Fibroblast of villous mesenchyme (primary cell): ENCODE measurements at places on chromosomes 4 and X. TPM values are rescaled to one million over a fixed set of nuclear protein-coding genes. Genes with fewer than 3 reads are reported as not detected.

The SYP gene
- total RNA-seq, result under 0.01 TPM in 1 of 2 replicates, not detected in the other

The LGI2 gene
- not detected in 2 replicates for total RNA-seq

The SPANXD gene
- total RNA-seq, result 0.43 TPM in 1 of 2 replicates, not detected in the other

The LONRF3 gene
- total RNA-seq, result 0.43 TPM in 1 of 2 replicates, not detected in the other

The STS gene
- 4.5 and 6.9 TPM in 2 replicates for total RNA-seq

The PRMT9 gene
- total RNA-seq, result 11.2 and 11.3 TPM in 2 replicates

The ELMOD2 gene
- 32.5 and 37.6 TPM in 2 replicates for total RNA-seq

The MAGEA2B gene
- not detected in 2 replicates for total RNA-seq

The LRP2BP gene
- 0.32 and 1.3 TPM in 2 replicates for total RNA-seq

The SPOCK3 gene
- total RNA-seq, result not detected in 2 replicates

The ABLIM2 gene
- total RNA-seq, result under 0.01 TPM in 1 of 2 replicates, not detected in the other

The TMEM35A gene
- 0.86 and 1.9 TPM in 2 replicates for total RNA-seq

The CITED1 gene
- not detected in 2 replicates for total RNA-seq

The DMD gene
- total RNA-seq, result 29.0 and 32.4 TPM in 2 replicates

The P2RY10 gene
- total RNA-seq, result not detected in 2 replicates

- DNase-seq, result no peak
These were observed 129.0 kb downstream of the BTC start for GRCh38 chr4:74665346-74665745.

DNA sequence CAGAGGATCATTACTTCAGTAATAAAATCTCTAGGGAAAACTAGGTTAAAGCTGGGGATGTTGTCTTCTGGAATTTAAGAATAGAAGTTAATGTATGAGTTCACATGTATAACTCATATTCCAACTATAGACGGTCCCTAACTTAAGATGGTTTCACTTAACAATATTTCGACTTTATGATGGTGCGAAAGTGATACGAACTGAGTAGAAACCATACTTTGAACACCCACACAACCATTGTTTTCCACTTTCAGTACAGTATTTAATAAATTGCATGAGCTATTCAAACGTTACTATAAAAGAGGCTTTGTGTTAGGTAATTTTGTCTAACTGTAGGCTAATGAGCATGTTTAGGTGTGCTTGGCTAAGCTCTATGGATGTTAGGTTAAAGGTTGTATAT, 38.7 kb downstream of the CCSER1 start:
- no peak for DNase-seq

GRCh38 chr4:110170861-110171260, 27.6 kb downstream of the ELOVL6 start:
- no peak for DNase-seq

DNA sequence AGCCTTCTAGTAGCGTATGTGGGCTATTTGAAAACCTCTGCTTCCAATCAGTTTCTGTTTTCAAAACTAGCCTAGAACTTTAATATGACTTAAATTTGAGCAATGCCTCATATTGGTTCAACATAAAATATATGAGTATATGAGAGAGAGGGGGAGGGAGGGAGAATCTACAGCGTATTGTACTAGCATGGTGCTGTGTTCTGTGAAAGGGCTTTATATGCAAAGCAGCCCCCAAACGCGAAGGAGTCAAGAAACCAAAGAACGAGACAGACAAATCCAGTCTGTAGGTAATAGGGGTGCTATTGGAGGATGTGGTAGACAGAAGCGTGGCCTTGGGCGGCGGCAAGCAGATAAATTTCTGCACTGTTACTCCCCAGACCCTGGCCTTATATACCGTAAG, 784 bp upstream of the ANXA5 start:
- DNase-seq, result no peak

GRCh38 chr4:92184566-92184965, 119.2 kb upstream of the GRID2 start:
- peak; percentile 0 for DNase-seq

- DNase-seq, result peak; percentile 20
These were observed 3.4 kb upstream of the PCDH7 start for GRCh38 chr4:30716681-30717207.

- DNase-seq, result no peak
These were observed 90.3 kb upstream of the FRG1 start for GRCh38 chr4:189850239-189850856.

- no peak for DNase-seq
These were observed 861.1 kb upstream of the IGFBP7 start for GRCh38 chr4:57971261-57971660.

DNA sequence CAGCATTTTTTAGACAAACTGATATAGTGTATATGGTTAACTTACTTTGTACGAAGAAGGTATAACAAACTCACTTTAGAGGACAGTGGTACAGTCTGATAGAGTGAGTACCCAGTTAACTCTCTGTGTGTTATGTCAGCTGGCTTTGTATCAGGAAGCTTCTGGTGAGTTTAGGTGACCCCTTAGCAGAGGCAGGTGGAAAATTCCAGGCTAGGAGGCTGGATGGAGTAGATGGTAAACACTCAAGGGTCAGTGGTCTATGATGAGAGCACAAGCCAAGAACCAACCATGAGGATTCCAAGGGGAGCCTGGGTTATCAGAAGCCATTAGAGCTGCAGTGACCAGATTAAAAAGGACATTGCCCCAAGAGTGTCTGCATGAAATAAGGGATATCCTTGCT, 227.3 kb upstream of the CENPE start:
- DNase-seq, result no peak

DNA sequence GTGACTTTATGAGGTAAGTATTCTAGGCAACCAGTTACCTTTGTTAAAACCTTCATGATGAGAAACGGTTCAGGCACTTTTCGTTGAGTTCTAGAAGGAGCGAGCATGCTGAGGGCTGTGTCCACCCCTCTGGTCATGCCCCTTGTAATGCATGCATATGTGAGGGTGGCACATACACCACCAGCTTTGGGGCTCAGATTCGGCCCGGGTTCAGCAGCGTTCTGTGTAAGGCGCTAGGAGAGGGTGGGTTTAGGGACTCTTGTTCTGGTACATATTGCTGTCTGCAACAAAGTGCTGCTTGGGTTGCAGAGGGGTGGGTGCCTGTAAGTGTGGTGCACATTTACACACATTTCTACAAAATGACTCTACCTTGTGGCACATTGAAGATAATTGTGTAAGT, 54.5 kb downstream of the NOP14 start:
- DNase-seq, result no peak

DNA sequence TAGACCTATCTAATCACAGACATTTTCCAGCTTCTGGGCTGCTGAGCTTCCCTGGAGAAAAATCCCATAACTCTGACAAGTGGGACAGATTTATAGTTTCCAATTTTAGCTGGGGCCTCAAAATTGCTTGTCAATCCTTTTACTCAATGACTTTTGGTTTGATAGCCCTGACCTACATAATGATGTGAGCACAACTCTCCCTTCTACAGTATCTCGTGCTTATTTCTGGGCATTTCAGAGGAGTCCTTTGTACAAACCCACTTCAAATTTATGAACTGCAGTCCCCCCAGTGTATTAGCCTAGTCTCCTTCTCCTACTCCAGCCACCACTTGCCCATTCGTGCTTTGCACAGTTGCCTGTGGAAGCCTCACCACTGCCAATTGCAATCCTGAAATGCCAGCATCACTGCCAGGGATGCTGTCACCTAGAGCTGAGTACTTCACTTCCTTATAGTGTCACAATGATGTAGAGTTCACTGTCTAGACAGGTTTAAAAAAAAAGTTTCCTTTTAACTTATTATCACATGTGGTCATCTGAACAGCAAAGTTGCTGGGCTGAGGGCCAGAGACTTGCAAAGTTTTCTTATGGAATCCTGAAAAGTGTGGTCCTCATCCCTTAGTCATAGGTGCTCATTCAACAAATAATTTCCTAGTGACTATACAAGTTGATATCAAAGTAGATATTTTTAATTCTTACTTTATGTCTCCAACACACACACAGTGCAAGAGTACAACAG, 21.2 kb downstream of the TRAM1L1 start:
- no peak for DNase-seq

GRCh38 chrX:133405498-133406185, 9.6 kb downstream of the GPC4 start:
- DNase-seq, result peak; percentile 2

DNA sequence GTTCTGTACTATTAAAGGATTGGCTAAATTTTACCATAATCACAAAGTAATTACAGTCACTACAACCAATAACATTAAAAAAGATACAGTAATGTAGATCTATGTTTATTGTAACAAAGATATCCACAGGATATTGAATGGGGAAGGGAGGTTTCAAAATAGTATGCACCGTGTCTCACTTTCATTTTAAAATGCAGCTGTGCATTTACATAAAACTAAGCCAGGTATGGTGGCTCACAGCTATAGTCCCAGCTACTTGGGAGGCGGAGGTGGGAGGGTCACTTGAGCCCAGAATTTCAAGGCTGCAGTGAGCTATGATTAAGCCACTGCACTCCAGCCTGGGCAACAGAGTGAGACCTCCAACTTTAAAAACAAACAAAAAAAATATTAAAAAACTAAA, 8.5 kb downstream of the SRP72 start:
- DNase-seq, result no peak

- DNase-seq, result no peak
These were observed 31.5 kb upstream of the GTPBP6 start for GRCh38 chrX:350148-350533.

DNA sequence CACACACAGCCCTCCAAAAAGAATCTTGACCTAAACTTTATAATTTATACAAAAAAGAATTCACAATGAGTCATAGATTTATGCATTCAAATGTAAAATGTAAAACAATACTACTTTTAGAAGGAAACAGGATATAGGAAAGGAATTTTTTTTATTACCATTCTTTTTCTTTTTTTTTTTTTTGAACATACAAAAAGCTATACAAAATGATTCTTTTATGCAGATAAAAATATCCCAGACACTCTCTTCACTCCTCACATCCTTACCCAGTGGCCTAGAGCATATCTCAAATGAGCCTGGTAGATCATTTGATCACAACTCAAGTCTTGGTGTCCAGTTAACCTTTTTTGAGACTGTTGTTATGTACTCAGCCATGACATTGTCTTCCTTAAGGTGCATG, 307.3 kb upstream of the KLF3 start:
- no peak for DNase-seq

- DNase-seq, result peak; percentile 1
These were observed 304.1 kb upstream of the TECRL start for GRCh38 chr4:64713256-64713840.

DNA sequence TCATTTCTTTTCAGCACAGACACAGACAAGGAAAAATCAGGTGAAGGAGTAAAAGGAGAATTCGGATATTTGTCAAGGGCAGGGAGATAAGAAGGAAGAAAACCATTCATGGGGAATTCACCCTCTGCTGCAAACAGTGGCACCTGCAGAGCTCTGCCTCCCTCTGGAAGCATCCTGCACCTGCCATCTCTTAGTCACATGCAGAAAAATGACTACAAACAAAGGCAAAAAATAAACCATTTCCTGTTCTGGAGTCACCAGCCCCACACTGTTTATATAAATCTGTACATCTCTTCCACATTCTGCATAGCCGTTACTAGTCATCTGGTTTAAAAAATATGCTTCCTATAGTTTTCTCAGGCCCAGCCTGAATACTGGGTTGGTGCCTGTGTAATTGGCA, 205.3 kb downstream of the ARAP2 start:
- no peak for DNase-seq

- DNase-seq, result no peak
These were observed 70.1 kb downstream of the UNC5C start for GRCh38 chr4:95478679-95479078.

DNA sequence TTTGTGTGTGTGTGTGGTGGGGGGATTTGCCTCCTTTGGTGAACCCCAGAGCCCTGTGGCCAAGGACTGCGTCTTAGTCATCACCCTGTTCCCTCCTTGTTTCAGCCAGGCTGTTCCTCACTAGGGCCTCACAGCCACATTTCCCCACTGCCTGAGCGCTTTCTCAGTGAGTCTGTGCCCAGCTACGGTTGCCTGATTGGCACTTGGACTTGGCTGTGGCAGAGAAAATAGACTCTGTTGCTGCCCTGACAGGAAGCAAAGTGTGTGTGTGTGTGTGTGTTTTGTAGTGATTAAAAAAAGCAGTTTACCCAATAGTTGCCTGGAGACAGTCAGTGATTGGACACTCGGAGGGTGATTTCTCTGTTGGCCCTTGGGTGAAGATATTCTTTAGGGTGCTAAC, 113.0 kb downstream of the UCHL1 start:
- DNase-seq, result no peak

GRCh38 chrX:80812176-80812575, 2.5 kb upstream of the BRWD3 start:
- peak; percentile 33 for DNase-seq

GRCh38 chrX:18426004-18426320, 554 bp downstream of the CDKL5 start:
- no peak for DNase-seq

DNA sequence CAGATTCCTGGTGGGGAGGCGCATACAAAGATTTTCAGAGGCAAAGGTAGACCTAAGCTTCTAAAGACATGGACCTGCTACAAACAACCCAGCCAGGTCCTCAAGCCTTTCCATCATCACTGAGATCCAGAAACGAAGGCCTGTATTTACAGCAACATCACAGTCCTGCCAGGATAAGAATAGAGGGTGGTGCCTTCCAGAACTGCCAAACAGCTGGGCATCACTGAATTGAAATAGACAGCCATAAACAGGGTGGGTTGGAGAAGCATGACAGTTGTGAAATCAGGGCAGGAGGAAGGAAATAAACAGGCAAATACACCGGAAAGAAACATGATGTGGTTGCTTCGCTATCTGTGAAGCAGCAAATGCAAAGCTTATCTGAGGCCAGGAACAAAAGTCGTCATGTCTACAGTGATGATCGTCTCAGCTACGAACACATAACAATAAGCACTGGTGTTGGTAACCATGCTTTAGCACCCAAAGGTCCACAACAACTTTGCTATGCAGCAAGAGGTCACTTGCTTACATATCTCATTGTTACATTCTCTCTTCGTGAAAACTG, 6.7 kb upstream of the TMEM154 start:
- no peak for DNase-seq

GRCh38 chrX:131746491-131746968, 202.7 kb downstream of the OR13H1 start:
- DNase-seq, result peak; percentile 93

DNA sequence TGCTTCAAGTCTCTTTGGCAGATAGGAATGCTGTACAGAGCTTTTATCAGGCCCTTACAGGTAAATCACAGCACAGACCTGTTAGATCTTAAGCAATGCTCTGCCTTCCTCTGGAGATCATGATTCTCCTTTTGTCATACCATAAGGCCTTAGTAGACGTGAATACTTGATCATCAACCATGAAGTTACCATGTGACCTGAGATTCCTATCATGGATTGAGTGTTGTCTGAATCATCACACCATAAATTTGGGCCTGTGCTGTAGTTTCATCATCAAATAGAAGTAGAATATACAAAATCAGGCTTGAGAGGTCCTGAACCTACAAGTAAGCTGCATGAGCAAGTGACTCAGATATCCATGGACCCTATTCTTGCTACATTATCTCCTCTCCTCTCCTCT, 466.8 kb upstream of the INTU start:
- peak; percentile 52 for DNase-seq
